ENCODE measurements at places on chromosomes 16 and 17.

GRCh38 chr16:67934306-67935100 is 2.1 kb downstream of the PSMB10 start:
- no peak for DNase-seq

DNA sequence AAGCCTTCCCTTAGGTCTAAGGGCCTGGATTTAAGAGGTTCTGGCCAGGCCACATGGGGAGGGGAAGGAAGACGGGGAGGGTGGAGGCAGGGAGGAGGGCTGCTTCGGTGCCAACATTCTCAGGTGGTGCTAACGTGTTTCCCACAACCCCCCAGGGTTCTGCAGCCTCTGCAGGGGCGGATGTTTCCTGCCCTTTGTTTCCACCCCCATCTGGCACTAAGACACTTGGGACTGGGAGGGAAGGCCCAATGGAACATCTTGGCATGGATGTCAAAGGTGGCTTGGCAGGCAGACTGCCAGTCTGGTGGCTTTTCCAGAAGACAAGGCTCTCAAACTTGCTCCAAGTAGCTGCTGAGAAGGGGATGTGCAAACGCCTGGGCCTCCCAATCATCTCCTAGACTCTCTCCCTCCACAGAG is 12.7 kb downstream of the HIC1 start:
- no peak for DNase-seq

DNA sequence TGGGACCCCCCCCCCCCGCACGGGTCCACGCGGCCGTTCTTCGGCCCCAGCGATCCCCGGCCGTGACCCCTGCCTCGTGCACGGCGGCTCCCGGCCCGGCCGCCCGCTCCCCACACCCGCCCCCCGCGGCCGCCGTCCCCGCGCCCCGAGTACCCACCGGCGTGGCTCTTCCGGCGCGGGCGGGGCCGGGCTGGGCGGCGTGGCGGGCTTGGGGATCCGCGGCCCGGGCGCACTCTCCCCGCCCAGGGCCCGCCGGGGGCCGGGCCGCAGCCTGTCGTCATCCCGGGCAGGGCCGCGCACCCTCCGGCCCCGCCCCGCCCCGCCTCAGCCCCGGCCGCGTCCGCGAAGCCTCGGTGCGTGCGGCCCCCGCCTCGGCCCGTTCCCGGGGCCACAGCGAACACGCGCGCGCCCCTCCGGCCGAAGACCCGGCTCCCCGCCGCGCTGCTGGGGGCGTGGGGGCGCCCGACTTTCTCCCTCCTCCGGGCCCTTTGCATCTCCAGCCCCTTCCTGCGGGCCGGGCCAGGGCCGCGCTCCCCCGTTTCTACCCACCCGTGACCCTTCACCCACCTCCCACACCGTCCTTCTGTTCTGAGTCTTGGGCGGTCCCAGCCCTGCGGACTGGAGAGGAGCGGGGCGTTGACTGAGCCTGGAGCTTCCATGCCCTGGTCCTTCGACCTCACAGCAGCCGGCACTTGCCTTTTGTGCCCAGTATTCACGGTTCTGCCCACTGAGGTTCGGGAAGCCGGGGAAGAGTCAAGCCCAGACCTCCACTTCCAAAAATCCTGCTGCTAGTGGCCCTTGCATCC is 840 bp downstream of the MYO1C start:
- no peak for DNase-seq

DNA sequence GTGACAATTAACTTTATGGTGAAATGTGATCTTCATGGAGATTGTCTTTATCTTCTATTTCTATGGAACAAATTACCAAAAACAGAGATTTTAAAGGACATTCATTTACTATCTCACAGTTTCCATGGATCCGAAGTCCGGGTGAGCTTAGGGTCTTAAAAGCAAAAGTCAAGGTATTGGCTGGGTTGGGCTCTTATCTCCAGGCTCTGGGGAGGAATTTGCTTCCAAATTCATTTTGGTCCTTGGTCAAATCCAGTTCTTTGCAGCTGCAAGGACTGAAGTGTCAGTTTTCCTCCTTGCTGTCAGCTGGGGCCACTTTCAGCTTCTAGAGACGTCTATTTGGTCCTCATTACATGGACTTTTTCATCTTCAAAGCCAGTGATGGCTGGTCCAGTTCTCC is 395.8 kb upstream of the MAF start:
- no peak for DNase-seq

DNA sequence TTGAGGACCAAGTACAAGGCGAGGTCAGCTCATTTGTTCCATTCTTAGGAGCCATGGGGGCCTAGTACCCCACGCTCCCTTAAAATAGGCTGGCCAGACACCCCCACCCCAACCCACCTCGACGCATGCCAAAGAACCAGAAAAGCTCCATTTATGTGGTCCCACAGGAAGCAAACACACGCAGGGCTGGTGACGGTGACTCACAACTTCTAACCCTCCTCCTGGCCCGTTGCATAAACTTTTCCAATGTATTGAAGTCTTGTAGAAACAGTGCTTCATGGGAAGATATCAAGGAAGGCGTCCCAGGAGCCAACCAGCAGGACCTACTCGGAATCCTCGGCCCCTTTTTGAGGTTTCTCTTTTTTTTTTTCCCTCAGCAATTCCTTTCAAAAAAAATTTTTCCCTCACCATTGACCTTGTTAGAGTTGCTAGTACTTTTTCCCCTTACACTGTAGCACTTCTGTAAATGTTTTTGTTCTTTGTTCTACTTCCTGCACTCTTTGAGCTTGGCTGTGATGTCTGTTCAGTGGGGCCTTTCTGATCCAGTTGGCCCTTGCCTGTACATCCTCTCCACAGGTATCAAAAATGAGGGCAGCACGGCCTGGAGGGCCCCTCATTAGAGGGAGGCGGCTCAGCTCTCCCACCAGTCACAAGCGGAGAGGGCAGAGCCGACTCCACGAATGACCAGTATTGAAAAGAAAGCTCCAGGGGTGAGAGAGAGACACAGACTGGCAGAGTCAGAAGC is 208.3 kb downstream of the RGS9 start:
- DNase-seq: peak; percentile 13

DNA sequence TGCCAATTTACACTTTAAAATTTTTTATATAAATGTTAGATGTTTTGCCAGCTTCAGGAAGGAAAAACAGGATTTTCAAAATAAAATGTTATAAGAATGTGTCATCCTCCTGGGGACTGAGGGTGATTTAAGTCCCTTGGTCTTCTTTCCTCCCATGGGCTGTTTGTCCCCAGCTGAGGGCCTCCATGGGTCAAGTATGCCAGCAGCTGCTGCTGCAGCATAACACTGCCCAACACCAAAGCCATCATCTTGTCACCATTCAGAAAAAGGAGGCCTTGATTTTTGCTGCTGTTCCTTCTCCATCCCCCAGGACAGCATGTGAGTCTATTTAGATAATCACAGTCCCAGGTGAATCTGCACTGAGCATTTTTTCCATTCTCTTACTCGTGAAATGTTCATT is 188.5 kb downstream of the LGALS9B start:
- no peak for DNase-seq

DNA sequence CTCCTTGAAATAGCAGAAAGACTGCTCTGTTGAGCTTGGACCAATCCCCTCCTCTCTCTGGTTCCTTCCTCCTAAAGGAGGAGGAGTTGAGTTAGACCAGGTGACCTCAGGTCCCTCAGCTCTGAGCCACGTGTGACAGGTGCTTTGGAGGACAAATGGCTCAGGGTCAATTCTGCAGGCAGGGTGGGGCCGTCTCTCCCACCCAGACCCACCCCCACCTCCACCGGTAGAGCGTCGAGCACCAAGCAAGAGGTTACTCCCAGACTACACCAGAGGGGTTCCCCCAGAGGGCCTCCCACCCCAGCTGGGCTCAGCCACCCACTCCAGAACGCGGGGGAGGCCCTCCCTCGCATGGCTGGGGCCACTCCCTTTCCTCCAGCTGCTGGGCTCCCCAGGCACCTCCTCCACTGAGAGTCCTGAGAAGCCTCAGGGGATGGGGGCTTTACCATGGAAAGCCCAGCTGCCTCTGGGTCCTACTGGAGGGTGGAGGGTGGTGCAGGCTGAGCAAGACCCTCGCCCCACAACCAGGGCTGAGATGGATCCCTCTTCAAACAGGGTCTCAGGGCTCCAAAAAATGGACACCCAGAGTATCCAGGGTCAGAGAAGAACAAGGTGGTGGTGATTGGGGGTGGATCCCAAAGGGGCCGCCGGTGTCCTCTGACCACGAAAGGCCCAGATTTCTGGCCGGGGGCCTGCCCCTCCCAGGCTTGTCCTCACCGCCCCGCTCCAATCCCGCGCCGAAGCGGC is 7.6 kb downstream of the MYO1C start:
- DNase-seq: no peak

DNA sequence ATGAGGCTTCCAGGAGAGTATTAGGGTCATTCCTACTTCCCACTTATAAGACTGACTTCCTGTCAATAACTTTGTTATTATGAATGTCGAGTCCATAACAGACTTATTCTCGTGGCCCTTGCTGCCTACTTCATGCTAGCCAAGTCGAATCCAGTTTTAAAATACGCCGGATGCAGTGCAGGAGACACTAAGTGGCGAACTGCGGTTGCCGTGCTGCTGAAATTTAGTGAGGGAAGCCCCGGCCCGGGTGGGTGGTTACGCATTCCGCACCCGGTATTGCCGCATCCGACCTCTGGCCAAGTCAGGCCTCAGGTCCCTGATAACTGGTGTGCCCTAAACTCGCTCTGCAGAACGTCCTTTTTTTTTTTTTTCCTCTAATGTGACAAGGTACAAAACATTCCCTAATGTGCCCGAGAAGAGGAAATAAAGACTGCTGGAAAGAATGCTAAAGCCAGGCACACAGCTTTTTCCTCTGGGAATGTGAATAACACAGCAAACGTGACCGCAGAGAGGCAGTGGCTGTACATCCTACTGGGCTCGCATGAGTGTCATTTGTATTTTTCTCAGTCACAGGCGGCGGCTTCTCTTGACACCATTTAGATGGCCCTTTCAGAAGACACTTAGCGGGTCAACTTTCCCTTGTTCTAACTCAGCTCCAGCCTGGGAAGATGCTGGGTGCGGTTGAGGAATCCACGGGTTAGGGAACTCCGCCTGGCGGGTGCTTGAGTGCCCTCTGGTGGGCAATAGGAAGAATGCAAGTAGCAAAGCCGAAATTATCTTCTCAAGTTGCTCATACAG is 7.1 kb upstream of the AKTIP start:
- no peak for DNase-seq

- DNase-seq: no peak
Measured at GRCh38 chr17:18314059-18314730, 599 bp downstream of the TOP3A start.

DNA sequence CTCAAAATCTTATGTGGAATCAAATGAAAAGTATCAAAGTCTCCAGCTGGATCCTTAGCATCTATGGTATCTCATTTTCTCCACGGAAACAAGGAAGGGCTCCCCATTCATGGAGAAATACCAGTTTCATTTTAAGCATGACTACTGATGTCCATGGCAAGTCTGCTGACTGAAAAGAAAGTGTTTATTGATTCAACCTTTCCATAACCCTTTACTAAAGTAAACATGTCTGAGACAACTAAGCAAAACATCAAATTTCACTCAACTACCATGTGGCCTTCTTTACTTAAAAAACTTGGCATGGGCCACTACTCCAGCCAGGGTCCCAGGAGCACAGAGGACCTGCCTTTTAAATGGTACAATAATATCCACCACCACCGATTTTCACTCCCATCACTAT is 928.0 kb upstream of the SOX9 start:
- no peak for DNase-seq

GRCh38 chr17:6669479-6670212 is 18.1 kb downstream of the C17orf100 start:
- no peak for DNase-seq

GRCh38 chr17:75153780-75154194 is 525 bp downstream of the JPT1 start:
- DNase-seq: no peak

GRCh38 chr17:33942414-33942813 is 312.7 kb upstream of the CCL2 start:
- no peak for DNase-seq

DNA sequence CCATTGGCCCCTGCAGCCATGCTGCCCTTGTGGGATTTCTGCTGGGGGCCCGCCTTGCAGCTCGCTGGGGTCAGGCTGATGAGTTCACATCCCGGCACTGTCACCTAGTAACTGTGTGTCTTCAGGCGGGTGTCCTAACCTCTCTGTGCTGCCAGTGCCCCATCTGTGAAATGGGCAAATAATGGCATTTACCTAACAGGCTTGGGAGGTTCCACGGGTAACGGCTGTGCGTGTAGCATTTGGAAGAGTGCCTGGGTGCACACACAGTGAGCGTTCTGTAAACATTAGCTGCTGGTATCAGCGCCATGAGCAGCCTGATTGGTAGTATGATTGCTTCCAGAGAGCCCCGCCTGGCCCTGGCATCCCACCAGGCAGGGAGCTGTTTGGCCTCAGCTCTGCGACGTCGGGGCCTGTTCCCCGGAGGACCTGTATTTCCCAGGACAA is 167.3 kb upstream of the GSE1 start:
- DNase-seq: no peak

DNA sequence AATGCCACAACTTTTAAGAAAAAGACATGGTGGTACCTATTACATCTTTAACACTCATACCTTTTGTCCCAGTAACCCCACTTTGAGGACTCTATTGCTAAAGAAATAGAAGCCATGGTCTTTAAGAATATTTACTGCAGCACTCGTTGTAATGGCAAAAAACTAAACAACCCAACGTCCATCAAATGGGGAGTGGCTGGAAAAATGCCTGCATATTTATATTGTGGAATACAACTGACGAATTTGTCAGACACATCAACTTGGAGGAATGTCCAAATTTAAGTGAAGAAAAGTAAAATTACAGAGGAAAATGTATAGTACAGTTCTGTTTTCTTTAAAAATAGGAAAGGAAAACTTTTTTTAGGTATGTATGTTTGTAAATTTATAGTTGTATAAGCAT is 47.8 kb downstream of the STX8 start:
- DNase-seq: no peak

- no peak for DNase-seq
Measured at GRCh38 chr17:60087882-60088669, 9.4 kb upstream of the HEATR6 start.

DNA sequence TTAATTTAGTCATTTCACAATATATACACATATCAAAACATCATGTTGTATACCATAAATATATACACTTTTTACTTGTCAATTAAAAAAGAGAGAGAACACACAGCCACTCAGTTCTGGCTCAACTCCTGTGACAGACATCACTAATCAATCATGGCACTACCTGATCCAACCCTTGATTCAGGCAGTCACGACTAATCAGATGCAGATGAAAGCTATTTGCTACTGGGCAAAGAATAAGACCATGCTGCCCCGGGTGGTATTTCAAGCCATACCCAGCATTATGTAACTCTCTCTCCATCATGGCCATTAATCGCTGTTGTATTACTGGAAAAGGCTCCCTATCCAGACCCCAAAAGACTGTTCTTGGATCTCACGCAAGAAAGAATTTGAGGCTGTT is 345.7 kb downstream of the HAPSTR1 start:
- DNase-seq: no peak

DNA sequence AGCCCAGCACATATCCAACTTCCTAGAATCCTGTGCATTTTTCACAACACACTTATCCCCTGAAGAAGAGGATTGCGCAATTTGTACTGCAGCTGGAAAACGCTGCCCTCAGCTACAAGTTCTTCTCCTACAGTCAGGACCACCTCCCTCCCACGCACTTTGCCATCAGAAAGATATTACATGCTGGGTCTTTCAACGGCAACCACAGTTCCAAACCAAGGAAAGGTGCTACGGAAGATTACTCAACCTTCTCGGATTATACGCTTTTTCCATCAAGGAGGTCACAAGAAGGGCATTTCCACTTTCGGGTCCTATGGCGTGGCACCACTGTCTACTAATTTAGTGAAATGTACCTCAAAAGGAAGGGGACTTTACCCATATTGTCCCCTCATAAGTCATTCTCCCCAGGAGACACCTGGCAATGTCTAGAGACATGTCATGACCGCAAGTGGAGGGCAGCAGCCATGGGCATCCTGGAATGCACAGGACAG is 35.2 kb downstream of the USP7 start:
- DNase-seq: peak; percentile 15

- DNase-seq: no peak
Measured at GRCh38 chr17:17093764-17094163, 51.5 kb downstream of the MPRIP start.
